Dermis lymphatic vessel endothelial cell (primary cell): ENCODE measurements at places on chromosomes 1 and 21. TPM values are rescaled to one million over a fixed set of nuclear protein-coding genes. Genes with fewer than 3 reads are reported as not detected.

Gene LIPI
- not detected in 2 replicates for total RNA-seq

Gene C1orf216
- 16.7 and 19.3 TPM in 2 replicates for total RNA-seq

Gene RPE65
- not detected in 2 replicates for total RNA-seq

Gene CTBS
- total RNA-seq: 5.5 and 7.9 TPM in 2 replicates

Gene NOS1AP
- under 0.01 TPM in 1 of 2 replicates, not detected in the other for total RNA-seq

Gene FAM163A
- total RNA-seq: 0.09 and 0.33 TPM in 2 replicates

Gene VAV3
- total RNA-seq: 75.4 and 90.8 TPM in 2 replicates

Gene SLC35D1
- total RNA-seq: 3.4 and 5.4 TPM in 2 replicates

Gene FAM177B
- total RNA-seq: not detected in 2 replicates

Gene NUDT4B
- 8.2 and 15.7 TPM in 2 replicates for total RNA-seq

Gene BACE2
- 161 and 233 TPM in 2 replicates for total RNA-seq

Gene FASLG
- not detected in 2 replicates for total RNA-seq

Gene HNRNPU
- total RNA-seq: 236 and 341 TPM in 2 replicates

Gene UTP11
- total RNA-seq: 33.6 and 43.5 TPM in 2 replicates

Gene BEND5
- total RNA-seq: 2.9 and 4.8 TPM in 2 replicates

Gene APCS
- total RNA-seq: not detected in 2 replicates

Gene CLCNKB
- total RNA-seq: 0.22 TPM in 1 of 2 replicates, not detected in the other

Gene KRTAP19-1
- total RNA-seq: not detected in 2 replicates

Gene SLC9C2
- not detected in 2 replicates for total RNA-seq

Gene AMY2A
- not detected in 2 replicates for total RNA-seq

Gene PADI1
- total RNA-seq: 0.09 and 0.11 TPM in 2 replicates

Gene ARHGEF16
- 0.17 and 0.33 TPM in 2 replicates for total RNA-seq

Gene MPL
- total RNA-seq: 0.09 and 0.11 TPM in 2 replicates

Gene PODN
- total RNA-seq: not detected in 2 replicates

Gene TIMM17A
- total RNA-seq: 49.0 and 50.1 TPM in 2 replicates
